ENCODE measurements at places on chromosomes 11 and 22.

DNA sequence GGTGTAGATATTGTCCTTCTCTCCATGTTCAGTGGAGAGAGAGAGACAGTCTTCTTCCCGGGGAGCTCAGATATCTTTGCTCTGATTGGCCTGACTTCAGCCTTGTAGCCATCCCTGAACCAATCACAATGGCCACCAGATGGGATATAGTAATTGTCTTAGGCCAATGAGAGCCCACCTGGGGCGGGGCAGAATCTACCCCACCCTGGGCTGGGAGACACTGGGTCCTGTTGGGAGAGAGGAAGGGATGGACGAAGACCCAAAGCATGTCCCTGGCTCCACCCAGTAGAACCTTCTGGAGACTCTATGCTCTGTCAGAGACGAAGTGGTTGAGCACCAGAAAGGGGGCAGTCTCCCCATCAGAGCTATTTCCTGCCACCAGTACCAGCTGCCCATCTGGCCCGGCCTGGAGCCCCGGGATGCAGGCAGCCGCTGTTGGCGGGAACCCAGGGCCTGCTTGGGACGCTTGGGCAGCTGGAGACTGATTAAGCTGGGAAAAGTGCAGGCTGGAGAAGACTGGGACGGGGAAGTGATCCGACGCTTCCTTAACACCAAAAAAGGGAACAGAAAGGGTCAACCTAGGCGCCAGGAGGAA is 31.6 kb upstream of the CBX7 start:
- no peak for DNase-seq

DNA sequence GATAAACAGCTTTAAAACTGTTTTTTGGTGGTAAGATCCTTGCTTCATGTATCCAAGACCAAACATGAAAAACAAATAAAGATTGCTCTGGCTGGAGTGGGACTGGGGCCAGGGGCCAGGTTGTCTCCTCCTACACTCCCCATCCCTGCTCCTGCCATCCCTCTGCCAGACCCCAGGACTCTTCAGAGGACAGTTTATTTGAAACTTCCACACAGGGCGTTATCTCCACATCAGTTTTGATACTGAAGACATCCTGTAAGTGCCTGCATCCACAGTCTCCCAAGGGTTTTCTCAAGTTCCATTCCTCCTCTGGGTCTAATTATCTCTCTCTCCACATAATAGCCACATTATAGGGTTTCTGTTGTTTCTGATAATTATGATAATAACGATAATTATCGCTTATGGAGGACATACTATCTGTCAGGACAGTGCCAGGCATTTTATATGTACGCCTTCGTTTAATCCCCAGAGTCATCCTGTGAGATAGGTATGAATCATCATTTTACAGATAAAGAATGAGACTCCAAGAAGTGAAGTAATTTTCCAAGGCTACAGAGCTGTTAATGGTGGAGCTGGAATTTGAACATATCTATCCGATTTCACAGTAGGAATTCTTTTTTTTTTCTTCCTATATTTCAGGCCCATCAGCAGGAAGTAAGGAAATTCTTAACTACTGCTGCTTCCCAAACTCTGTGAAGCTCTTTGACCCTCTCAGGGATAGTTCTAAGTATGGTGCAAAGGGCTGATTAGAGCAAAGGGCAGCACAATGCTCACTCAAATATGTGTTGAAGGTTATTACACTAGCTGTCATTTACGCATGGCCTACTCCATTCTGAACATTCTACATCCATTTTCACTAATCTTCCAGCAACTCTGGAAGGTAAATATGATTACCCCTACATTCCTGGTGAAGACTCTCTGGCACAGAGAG is 488.0 kb upstream of the CCDC90B start:
- no peak for DNase-seq

GRCh38 chr22:48182846-48183805 is 1420.7 kb downstream of the TBC1D22A start:
- no peak for DNase-seq

- DNase-seq: no peak
These were observed 4.6 kb downstream of the ETS1 start for GRCh38 chr11:128582496-128583366.

GRCh38 chr22:40021401-40022000 is 26.7 kb downstream of the FAM83F start:
- no peak for DNase-seq

DNA sequence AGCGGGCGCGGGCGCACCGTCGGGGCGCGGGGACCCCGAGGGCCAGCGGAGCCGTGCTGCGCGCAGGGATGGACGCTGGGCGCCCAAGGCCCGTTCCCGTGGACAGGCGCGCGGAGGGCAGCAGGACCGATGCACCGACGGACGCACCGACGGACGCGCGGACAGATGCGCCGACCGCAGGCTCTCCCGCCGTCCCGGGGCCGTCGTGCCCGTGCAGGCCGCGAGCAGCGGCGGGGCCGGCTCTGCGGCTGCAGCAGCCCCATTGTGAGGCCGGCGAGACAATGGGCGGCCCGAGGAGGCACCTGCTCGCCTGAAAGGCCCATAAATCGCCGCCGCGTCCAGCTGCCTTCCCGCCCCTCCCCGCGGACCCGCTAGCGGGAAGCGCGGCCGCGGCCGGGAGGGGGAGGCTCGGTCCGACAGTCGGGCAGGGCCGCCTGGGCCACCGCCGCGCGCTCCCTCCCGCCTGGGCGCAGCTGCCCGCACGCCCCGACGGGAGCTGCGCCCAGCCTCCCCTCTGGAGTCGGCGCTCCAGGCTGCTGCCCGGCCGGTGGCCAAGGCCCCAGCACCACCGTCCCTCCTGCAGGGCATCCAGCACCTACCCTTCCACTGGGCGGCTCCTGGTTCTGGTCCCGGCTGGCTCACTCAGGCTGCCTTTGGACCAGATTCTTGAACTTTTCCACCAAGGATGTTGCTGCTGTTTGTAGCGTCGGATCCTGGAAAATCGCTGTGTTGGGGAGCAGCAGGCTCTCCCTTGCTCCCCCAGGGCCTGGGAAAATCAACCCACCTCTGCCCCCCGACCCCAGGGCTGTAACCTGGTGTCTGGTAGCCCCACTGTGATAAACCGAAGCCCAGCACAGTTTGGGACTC is 15.8 kb downstream of the CDKN1C start:
- DNase-seq: no peak

GRCh38 chr22:44475706-44476105 is 22.3 kb downstream of the RTL6 start:
- no peak for DNase-seq

GRCh38 chr11:117097389-117098268 is 599 bp downstream of the SIK3 start:
- no peak for DNase-seq

DNA sequence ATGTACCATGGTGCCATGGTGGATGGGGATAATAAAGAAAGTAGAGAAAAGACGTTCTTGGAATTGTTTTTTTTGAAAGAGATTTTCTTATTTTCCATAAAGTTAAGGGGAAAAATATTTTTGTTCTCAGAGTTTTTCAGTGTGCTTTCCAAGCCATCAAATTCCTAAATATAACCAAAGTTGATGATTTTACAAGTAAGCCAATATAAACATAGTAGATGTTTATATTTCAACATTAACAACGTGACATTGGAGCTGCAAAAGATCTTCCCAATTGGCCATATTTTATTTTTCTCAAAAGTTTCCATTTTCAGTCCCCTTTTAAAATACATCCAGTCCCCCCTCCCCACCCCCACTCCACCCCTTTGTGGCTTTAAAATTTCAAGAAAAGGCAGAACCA is 80.9 kb upstream of the PICALM start:
- DNase-seq: no peak

DNA sequence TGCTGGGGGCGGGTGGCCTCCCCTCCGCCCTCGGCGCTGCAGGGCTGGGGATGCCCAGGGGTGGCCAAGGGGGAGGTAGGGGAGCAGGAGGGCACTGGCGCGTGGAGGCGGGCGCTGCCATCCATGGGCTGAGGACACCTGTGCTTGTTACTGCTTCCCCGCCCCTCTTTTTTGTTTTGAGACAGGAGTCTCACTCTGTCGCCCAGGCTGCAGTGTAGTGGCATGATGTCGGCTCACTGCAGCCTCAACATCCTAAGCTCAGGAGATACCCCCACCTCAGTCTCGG is 683 bp upstream of the FADS3 start:
- no peak for DNase-seq

GRCh38 chr11:75246006-75246670 is 5.6 kb downstream of the TPBGL start:
- no peak for DNase-seq

GRCh38 chr11:102494216-102494615 is 36.3 kb downstream of the MMP7 start:
- no peak for DNase-seq

GRCh38 chr22:47215851-47216250 is 453.4 kb downstream of the TBC1D22A start:
- DNase-seq: no peak

DNA sequence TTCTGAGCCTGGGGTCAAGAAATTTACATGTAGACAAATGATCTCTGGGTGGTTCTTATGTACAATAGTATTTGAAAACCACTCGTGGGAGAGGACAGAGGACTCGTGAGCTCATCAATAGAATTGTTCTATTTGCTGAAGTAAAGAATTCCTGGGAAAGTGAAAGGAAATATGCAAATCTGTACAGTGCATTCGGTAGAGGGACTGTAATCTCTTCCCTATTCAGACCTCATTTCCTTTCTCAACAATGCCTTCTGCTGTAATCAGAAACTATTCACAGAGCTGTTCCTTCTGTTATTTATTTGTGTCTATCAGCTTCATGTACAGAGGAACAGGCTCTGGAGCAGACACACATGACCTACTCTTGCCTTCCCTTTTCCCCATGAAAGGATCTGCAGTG is 709.4 kb upstream of the KIRREL3 start:
- DNase-seq: no peak

- DNase-seq: no peak
These were observed 102.4 kb downstream of the WT1 start for GRCh38 chr11:32332990-32333319.

GRCh38 chr11:68965901-68966853 is 14.6 kb downstream of the MRGPRD start:
- DNase-seq: no peak

DNA sequence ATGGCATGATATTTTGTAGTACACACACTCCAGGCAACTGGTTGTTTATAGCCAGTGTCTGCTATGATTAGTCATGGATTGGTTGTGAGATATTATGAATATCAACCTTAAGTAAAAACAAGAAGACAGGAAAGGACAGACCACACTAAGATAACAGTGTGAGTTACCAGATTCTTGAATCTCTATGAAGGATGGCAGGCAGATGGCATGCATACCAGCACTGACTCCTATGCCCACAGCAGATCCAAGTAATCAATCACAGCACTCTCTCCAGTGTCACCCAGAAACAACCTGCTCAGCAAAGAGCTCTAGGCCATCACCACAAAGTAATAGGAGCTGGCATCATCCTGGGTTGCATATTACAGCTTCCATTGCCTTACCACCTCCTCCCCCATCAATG is 116.6 kb downstream of the GALNT18 start:
- no peak for DNase-seq

DNA sequence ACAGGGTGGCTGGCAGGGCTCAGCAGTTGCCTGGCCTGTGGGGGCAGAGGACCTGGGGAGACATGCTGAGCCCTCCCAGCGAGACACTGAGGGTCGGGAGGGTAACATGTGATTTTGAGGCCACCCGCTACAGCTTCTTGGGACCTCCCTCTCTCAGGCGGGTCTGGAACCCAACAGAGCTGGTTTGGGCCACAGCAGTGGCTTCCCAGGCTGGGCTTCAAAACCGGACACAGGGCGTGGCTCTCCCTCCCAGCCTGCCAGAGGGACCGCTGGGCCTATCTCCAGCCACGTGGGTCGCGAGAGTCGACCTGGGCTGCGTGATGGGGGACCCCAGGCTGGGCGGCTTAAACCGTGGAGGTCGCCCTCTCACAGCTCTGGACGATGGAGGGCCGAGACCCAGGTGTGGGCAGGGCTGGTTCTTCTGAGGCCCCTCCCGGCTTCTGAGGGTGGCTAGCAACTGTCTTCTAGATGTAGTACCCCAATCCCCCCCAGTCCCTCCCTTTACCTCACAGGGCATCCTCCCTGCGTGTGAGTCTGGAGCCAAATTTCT is 91.7 kb downstream of the KCNQ1 start:
- no peak for DNase-seq

- no peak for DNase-seq
These were observed 20.3 kb upstream of the MYRF start for GRCh38 chr11:61731952-61732675.

DNA sequence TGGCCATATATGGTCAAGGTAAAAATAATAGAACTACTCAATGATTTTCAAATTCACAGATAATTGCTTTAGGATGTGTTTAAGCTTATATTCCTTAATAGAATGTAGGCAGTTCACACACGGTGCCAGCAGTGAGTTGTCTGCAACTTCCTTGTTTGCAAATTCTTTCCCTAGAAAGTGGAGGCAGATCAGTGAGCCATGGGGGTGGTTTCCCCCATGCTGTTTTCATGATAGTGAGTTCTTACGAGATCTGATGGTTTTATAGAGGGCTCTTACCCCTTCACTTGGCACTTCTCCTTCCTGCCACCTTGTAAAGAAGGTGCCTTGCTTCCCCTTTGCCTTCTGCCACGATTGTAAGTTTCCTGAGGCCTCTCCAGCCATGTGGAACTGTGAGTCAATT is 111.8 kb upstream of the LMO1 start:
- no peak for DNase-seq

DNA sequence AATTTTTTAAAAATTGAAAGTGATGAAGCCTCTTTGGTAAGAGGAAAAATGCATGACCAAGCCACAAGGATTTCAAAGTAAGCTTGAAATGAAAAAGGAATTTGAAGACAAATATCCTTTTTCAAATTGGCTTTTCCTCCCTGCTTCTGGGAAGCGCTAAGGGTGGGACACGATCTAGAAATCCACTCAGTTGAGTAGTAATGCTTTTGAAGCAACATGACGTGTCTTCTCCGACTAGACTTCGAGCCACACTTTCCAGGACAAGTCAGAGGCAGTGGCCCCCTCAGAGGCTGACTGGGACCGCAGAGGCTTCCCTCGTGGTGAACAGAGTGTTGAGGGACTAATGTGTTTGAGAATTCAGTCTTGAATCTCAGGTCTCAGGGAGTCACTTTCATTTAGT is 39.8 kb downstream of the KREMEN1 start:
- DNase-seq: no peak

GRCh38 chr11:130269326-130269943 is 45.3 kb downstream of the ZBTB44 start:
- no peak for DNase-seq

- DNase-seq: no peak
These were observed 205.6 kb downstream of the DDX10 start for GRCh38 chr11:108870373-108871020.

GRCh38 chr11:131912134-131912533 is 541.7 kb downstream of the NTM start:
- DNase-seq: no peak

Data from stimulated activated CD8-positive, alpha-beta memory T cell treated with anti-CD3 and anti-CD28 coated beads, Interleukin-7, amount 100 ng/mL, for 1 hour (primary cell).